ENCODE measurements at places on chromosomes 3 and 15. TPM values are rescaled to one million over a fixed set of nuclear protein-coding genes. Genes with fewer than 3 reads are reported as not detected.

DNA sequence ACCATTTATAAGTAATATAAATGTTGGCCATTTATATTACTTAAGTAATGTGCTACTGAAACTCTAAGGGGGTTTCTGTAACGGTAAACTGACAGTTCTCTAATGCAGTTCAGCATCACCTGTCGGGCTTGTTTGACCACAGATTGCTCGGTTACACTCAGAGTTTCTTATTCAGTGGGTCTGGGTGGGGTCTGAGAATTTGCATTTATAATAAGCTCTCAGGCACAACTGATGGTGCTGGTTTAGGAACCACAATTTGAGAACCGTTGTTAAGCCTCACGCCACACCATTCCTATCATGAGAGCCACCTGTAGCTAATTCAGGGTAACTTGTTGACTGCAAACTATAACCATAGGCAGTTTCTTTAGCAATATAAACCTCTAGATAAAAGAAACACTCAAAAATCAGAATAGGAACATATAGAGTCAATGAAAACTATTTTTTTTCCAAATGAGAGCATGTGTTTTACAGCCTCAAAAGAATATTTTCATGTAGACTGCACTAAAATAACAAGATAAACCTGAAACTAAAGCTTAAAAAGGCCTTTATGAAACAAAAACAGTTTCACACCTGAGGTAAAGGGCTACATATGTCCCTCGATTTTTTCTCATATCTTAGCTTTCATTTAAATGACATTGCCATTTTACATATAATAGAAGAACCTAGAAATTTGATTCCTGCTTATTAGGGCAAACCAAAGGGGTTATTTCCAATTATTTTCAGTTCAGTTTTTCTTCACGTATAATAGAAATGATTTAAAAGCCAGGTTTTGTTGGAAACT, 604.8 kb downstream of the UNC13C start:
- no peak for DNase-seq
- no peak overlapping the region for H3K4me3 ChIP-seq
- H3K27me3 ChIP-seq, result no peaks in the 10 kb centered on the region

The PKM gene
- 1,145 TPM for total RNA-seq

The SYNPR gene
- not detected for total RNA-seq

The GOLGA6L7 gene
- total RNA-seq, result not detected

- peaks cover 27% of the 10 kb centered on the region for H3K36me3 ChIP-seq
- peaks cover 21% of the 10 kb centered on the region for H3K4me1 ChIP-seq
- H3K27me3 ChIP-seq, result no peaks in the 10 kb centered on the region
Observed at GRCh38 chr3:46927718-46928073, 48.8 kb downstream of the CCDC12 start.

The GOLGA8J gene
- total RNA-seq, result not detected

The PP2D1 gene
- not detected for total RNA-seq

The RLBP1 gene
- total RNA-seq, result not detected

DNA sequence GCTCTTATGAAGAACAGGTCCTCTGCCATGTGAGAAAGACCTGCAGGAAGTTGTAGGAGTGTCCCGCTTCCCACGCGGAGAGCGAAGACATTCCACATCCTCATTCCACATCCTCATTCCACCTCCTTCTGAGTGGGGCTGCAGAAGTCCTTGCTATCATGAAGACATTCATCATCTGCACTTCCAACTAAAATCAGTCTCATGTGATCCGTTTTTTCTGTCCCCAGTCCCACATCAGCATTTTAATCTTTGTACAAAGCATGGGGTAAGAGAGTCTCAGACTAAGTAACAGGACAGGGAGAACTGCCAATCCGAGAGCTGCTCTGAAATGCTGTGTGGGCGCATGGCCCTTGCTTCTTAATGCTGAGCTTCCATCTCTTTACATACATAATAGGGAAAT, 227.2 kb downstream of the RSRC1 start:
- DNase-seq, result no peak
- H3K27me3 ChIP-seq, result no peaks in the 10 kb centered on the region
- no peak overlapping the region for H3K27ac ChIP-seq
- H3K36me3 ChIP-seq, result no peaks in the 10 kb centered on the region
- no peaks in the 10 kb centered on the region for H3K4me1 ChIP-seq

GRCh38 chr3:64954995-64955636, 267.3 kb upstream of the ADAMTS9 start:
- DNase-seq, result peak; percentile 20
- H3K36me3 ChIP-seq, result no peaks in the 10 kb centered on the region
- H3K27ac ChIP-seq, result no peak overlapping the region
- no peaks in the 10 kb centered on the region for H3K27me3 ChIP-seq
- peaks cover 18% of the 10 kb centered on the region for H3K4me1 ChIP-seq
- no peak overlapping the region for H3K4me3 ChIP-seq

The TMEM207 gene
- total RNA-seq, result not detected

DNA sequence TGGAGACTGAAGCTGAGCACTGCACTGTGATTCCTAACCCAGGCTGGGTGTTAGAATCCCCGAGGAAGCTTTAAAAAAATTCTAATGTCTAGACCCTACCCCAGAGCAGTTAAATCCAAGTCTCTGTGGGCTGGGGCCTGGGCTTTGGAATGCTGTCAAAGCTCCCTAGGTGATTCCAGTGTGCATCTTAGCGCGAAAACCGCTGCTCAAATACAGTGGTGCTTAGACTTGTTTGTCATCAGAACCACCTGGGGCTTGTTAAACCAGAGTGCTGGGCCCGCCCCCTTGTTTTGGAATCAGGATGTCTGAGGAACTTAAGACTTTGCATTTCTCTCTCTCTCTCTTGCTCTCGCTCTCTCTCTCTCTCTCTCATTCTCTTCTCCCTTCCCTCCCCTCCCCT, 20.7 kb downstream of the RHCG start:
- no peak overlapping the region for H3K27ac ChIP-seq
- no peak overlapping the region for H3K4me3 ChIP-seq
- no peak for DNase-seq

The IMP3 gene
- 132 TPM for total RNA-seq

DNA sequence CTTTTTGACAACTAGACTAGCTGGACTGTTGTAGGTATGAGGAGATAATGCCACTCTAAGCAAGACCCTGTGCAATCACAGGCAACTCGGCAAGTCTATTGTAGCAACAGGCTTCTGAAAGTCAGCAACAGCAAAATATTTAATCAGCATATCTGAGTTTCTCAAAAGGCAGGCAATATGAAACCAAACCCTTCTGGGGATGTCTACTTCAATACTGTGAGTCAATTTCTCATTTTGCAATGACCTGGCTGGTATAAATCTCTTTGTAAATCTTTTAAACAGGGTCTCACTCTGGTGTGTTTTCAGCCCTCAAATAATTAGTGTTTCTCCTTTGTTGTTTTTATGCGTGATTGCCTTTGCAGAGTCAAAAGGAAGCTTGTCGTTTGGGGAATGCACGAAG, 1044.5 kb downstream of the NTRK3 start:
- H3K27ac ChIP-seq, result no peak overlapping the region
- H3K4me1 ChIP-seq, result no peaks in the 10 kb centered on the region
- no peaks in the 10 kb centered on the region for H3K27me3 ChIP-seq
- no peak for DNase-seq
- no peaks in the 10 kb centered on the region for H3K36me3 ChIP-seq
- H3K4me3 ChIP-seq, result no peak overlapping the region

GRCh38 chr3:25423780-25424588, 4.1 kb upstream of the RARB start:
- DNase-seq, result no peak
- no peaks in the 10 kb centered on the region for H3K27me3 ChIP-seq
- peaks cover 11% of the 10 kb centered on the region for H3K4me1 ChIP-seq
- no peak overlapping the region for H3K4me3 ChIP-seq

The PRR20G gene
- total RNA-seq, result not detected

The PEX5L gene
- total RNA-seq, result 0.23 TPM

The PRR23B gene
- not detected for total RNA-seq

The KLF15 gene
- 31.0 TPM for total RNA-seq

The ADGRG7 gene
- total RNA-seq, result not detected

The TRIM59 gene
- 0.60 TPM for total RNA-seq

- H3K27me3 ChIP-seq, result no peaks in the 10 kb centered on the region
- no peak overlapping the region for H3K27ac ChIP-seq
- no peaks in the 10 kb centered on the region for H3K4me1 ChIP-seq
- no peaks in the 10 kb centered on the region for H3K36me3 ChIP-seq
Observed at GRCh38 chr3:181976526-181976925, 264.8 kb downstream of the SOX2 start.

The PLCH1 gene
- total RNA-seq, result 0.26 TPM

- no peak overlapping the region for H3K27ac ChIP-seq
- no peaks in the 10 kb centered on the region for H3K27me3 ChIP-seq
- H3K36me3 ChIP-seq, result no peaks in the 10 kb centered on the region
- no peak overlapping the region for H3K4me3 ChIP-seq
- DNase-seq, result no peak
Observed at GRCh38 chr15:52636459-52636858, 42.7 kb downstream of the ATOSA start.

DNA sequence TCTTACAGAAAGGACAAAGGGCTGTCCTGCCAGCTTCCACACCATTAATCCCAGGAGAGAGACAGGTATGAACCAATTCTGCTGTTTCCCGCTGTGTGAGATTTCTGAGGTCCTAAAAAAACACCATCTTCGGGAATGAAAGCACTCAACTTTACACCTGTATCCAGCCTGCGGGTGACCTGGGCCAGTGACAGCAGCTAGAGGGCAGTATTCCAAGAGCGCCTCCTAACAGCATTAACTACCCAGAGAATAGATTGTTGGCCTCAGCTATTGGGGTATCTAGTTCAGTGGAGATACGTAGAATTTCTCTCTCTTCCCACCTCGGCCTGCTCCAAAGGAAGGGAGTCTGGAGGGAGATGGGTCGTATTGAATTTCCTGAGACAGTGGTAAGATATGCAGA, 55.1 kb downstream of the WDR76 start:
- H3K4me1 ChIP-seq, result peaks cover 25% of the 10 kb centered on the region
- H3K27me3 ChIP-seq, result no peaks in the 10 kb centered on the region
- H3K36me3 ChIP-seq, result no peaks in the 10 kb centered on the region
- H3K27ac ChIP-seq, result peak overlapping the region; percentile 98
- H3K4me3 ChIP-seq, result no peak overlapping the region
- DNase-seq, result no peak

DNA sequence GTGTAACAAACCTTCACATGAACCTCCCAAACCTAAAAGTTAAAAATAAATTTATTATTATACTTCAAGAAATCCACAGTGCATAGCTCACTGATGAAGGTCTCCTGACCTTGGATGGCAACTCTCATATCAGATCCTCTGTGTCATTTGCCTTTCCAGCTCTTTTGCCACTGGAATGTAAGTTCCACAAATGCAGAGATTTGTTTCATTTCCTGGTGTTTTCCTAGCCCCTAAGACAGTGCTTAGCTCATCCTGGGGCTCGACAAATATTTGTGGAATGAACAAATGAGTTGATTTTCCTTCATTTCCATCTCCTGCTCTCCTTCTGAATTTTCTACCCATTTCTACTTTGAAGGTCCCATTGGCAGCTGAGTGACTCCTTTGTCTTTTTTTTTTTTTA, 56.0 kb downstream of the FRMD4B start:
- DNase-seq, result no peak
- peak overlapping the region; percentile 88 for H3K27ac ChIP-seq
- peaks cover 45% of the 10 kb centered on the region for H3K4me1 ChIP-seq
- no peak overlapping the region for H3K4me3 ChIP-seq
- H3K36me3 ChIP-seq, result no peaks in the 10 kb centered on the region

DNA sequence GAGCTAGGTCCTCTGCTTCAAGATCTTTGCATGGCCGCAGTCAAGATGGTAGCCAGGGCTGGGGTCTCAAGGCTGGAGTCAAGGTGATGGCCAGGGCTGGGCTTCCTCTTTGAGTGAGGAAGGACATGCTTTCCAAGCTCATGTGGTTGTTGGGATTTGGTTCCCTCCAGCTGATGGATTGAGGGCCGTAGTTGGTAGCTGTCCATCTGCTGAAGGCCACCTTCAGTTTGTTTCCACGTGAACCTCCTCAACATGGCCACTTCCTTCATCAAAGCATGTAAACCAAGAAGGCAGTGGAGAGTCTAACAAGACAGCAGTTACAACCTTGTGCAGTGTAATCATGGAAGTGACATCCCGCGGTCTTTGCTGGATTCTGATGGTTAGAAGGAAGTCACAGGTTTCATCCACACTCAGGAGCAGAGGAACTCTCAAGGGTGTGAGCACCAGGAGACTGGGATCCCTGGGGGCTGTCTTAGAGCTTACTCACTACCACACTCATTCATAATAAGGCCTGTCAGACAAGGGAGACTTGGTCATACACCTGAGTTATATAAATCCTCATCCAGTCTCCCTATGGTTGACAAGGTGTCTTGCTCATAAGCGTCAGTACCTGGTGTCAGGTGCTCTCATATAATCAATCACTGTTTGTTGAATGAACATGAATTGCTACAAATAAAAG, 42.1 kb downstream of the ABHD5 start:
- peaks cover 13% of the 10 kb centered on the region for H3K4me1 ChIP-seq
- H3K27ac ChIP-seq, result peak overlapping the region; percentile 32
- no peak for DNase-seq

The MKRN3 gene
- not detected for total RNA-seq
